PC-3 (cell line): ENCODE measurements at places on chromosomes 3 and 15. TPM values are rescaled to one million over a fixed set of nuclear protein-coding genes. Genes with fewer than 3 reads are reported as not detected.

SHC4 gene
- 2.4 and 4.3 TPM in 2 replicates for total RNA-seq

DNA sequence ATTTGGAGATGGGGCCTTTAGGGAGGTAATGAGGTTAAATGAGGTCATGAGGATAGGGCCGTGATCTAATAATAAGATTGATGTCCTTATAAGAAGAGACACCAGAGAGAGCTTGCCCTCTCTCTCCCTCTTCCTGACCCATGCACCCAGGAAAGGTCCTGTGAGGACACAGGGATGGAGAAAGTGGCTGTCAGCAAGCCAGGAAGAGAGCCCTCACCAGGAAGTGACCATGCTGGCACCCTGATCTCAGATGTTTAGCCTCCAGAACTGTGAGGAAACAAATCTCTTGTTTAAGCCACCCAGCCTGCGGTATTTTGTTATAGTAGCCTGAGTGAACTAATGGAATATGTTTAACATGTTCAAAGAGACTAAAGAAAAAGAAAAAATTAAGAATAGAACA lies 15.3 kb upstream of the GNB5 start:
- no peak for DNase-seq

DNA sequence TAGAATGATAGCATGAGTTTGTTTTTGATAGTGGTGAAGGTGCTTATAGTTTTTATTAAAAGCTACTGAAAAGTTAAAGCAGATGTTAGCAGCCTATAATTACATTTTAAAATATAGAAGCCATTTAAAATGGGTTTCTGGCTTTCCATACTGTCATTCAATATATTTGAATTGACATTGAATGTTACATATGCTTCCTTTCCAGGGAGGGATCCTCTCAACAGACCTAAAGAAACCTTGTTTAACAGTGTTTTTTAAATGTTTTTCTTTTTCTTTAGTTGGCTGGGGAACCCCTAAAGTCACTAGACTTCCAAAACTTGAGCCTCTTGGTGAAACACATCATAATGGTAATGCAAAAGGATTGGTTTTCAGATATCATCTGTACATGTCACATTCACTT lies 12.2 kb downstream of the DHFR2 start:
- no peak for DNase-seq

DNA sequence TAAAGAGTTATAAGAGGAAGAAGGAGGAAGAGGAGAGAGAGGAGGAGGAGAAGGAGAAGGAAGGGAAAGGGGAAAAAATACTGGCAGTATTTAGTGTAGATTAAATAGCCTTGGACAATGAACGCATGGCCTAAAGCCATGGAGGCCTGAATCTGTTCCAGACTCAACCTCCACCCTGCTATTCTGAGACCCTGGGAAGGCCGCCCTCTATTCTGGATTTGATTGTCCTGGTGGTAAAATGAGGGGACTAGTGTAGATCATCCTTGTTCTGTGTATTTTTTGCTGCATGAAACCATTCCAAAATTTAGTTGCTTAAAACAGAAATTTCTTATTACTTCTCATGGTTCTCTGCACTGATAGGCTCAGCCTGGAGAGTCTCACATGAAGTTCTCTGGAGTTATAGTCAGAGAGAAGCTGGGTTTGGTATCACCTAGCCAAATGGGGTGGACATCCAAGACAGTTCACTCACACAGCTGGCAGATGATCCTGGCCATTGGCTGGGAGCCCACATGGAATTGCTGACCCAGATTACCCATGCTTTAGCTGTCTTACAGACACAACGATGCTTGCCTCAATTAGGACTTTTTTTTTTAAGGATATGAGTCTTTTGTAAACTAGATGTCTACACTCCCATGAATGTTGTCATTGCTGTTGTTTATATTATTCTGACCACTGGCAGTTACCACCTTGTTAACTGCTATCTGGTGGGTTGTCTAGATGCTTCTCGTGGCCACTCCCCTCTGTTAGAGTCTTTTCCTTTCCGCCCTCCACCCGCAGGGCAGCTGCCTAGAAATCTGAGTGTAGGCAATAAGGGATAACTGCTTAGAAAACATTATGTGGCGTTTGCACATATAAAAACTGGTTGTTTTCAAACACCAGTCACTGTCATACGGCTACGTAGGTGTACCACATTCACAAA lies 149.9 kb downstream of the SST start:
- DNase-seq: no peak

DNA sequence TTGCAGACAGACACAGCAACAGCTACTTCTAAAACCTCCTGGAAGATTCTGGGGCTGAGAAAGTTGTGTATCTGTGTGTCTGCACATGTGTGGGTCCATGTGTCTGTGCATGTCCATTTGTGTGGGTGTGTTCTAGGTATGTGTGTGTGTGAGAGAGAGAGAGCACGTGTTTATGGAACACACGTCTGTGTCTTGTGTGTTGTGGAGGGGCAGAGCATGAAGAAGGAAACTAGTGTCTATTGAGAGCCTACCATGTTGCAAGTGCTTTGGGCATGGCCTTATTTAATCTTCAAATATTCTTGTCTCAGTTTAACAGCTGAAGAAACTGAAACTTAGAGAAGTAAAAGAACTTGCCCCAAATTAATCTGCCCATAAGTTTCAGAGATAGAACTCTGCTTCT lies 327.5 kb downstream of the UACA start:
- no peak for DNase-seq

GRCh38 chr3:110625201-110625747 lies 446.3 kb upstream of the NECTIN3 start:
- no peak for DNase-seq

GRCh38 chr3:25820366-25820765 lies 30.5 kb downstream of the OXSM start:
- peak; percentile 87 for DNase-seq

DNA sequence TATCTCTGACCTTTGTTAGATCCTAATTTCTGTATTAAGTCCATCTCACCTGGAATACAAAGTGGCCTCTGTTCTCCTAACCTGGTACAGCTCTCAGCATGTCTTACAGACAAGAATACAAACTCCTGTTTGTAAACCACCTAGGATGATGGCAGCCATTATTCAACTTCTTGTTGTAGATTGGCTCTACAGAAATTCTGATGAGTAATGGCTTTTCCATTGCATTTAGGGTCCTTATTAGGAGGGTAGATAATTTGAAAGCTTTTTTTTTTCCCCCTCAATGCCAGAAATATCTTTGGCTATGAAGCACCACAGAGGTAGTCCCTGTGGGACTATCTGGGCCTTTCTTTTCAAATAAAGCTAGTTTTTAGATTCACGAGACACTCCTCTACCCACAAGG lies 9.8 kb downstream of the NR2E3 start:
- DNase-seq: no peak

- DNase-seq: no peak
Observed at GRCh38 chr15:33454996-33455395, 144.2 kb downstream of the RYR3 start.

DNA sequence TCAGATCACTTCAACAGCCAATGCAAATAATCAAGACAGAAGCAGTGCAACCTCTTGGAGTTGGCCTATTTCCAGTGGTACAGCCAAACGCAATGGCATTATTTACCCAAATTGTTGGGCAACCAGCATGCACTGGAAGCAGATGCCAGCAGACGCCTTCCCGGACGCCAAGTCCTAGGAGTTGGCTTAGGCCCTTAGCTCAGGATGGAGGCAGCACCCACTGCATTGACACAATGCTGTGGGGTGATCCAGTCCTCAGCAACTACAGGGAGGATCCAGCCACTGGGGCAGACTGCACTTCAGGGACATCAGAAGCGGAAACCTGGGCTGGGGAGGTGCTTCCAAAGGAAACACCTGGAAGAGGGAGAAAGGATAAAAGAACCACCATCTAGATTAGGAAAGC lies 290.4 kb downstream of the FAM43A start:
- DNase-seq: no peak

- peak; percentile 62 for DNase-seq
Observed at GRCh38 chr3:151318313-151318712, 1.7 kb upstream of the GPR87 start.

DNA sequence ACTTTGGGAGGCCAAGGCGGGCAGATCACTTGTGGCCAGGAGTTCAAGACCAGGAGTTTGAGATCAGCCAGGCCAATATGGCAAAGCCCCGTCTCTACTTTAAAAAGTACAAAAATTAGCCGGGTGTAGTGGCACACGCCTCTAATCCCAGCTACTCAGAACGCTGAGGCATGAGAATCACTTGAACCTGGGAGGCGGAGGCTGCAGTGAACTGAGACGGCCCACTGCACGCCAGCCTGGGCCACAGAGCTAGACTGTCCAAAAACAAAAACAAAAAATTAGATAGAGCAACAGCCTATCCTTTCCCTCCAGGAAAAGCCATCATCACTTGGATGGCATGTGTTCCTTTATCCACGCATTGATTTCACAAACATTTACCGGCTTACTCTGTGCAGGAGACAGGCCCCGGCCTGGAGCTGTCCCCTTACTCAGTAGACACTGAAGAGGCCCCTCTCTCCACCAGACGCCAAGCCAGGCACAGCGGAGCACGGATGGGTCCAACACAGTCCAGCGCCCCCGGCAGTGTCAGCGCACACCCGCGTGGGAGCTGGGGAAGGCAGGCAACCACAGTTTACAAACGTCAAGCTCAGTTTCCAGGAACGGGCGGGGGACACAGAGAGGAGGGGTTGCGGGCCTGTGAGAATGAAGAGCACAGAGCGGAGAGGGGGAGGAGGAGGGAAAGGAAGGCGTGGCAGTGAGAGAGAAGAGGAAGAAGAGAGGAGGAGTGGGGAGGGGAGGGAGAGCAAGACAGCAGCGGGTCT lies 3.1 kb downstream of the GP5 start:
- DNase-seq: no peak
